ENCODE measurements at places on chromosomes 13 and 19.

DNA sequence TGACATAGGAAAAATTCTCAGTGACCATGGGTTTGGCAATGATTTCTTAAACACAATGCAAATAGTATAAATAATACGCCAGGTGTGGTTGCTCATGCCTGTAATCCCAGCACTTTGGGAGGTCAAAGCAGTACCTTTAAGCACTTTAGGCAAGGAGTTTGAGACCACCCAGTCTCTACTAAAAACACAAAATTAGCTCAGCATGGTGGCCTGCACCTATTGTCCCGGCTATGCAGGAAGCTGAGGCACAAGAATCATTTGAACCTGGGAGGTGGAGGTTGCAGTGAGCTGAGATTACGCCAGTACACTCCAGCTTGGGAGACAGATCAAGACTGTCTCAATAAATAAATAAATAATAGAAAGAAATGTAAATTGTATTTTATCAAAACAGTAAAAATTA, 356.5 kb upstream of the SLITRK6 start:
- DNase-seq = no peak

- peak; percentile 95 for DNase-seq
These were observed 338 bp upstream of the UBE2M start for GRCh38 chr19:58558623-58559274.

DNA sequence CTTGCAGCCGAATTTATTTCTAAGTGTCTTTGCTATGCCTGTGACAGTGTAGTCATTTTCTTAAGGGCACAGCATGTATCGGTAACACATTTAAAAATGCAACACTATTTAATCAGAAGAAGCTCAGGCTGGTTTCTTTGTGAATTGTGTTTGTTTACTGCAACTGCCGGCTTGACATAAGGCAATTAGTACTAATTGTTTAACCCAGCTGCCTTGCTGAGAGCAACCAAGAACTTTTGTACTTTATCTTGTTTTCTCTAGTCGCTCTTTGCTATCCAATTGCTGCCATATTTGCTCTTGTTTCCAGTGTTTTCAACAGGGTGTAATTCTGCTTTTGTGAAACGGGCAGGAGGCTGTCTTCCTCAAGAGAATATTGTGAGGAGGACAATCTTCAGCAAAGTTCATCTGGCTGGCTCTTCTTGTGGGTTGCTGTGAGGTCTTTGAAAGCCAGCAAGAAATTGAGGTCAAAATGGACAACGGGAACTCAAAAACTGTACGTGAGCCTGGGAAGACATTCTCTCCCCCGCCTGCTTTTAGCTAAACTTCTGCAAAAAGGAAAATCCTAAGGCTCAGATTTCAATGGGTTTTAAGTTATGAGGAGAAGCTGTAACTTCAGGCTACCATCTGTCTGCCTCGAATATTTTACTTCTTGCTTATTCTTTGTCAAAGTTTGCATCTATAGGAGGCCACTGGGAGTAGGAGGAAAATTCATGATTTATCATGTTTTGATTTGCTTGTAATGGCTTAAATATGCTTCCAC, 75.8 kb upstream of the TSHZ3 start:
- DNase-seq = no peak

- DNase-seq = no peak
These were observed 54.7 kb upstream of the GAS6 start for GRCh38 chr13:113918580-113918979.

DNA sequence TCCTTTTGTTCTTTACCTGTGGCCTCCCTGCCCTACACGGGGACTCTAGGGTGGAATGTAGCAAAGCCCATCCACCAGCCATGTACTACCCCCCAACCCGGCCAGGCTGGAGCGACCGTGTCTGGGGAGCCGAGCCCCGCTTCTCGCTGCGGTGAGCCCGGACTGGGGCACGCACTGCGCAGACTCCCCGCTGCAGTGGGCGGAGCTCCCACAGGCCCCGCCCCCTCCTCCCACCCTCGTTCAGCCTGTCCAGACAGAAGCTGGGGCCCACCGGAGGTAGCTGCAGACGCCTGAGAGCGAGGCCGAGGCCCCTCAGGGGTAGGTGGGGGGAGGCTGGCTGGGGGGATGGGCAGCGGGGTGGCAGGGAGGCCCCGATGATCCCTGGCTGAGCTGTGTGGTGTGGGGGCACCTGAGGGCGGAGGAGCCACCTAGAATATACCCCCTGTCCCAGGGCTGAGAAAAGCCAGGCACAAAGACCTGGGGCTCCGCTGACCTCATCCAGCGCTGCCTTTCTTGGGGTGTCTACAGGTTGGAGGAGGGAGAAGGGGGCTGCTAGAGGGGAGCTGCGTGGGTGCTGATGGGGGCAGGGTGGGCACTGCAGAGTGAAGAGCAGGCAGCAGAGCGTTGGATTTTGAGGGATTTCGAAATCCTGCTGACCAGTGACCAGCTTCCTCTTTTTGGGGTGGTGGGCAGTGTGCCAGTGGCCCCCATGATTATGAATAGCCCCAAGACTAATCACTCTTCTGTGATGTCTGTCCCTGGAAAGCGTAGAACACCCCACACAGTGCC, 17.3 kb downstream of the PLD3 start:
- peak; percentile 28 for DNase-seq

DNA sequence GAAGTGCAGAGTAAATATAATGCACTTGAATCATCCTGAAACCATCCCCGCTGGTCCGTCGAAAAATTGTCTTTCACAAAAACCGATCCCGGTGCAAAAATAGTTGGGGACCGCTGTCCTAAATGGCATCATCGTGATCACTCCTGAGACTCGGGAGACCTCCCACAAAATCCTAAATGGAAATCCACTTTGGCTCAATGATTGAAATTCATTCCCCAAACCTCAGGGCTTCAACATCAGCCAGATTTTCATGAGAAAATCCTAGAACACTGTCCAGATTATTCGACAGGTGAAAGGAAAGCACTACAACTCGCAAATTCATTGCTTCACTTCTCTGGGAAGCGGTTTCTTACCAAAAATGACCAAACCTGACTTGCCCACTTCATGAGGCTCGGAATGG, 335.3 kb upstream of the ZNF507 start:
- no peak for DNase-seq

DNA sequence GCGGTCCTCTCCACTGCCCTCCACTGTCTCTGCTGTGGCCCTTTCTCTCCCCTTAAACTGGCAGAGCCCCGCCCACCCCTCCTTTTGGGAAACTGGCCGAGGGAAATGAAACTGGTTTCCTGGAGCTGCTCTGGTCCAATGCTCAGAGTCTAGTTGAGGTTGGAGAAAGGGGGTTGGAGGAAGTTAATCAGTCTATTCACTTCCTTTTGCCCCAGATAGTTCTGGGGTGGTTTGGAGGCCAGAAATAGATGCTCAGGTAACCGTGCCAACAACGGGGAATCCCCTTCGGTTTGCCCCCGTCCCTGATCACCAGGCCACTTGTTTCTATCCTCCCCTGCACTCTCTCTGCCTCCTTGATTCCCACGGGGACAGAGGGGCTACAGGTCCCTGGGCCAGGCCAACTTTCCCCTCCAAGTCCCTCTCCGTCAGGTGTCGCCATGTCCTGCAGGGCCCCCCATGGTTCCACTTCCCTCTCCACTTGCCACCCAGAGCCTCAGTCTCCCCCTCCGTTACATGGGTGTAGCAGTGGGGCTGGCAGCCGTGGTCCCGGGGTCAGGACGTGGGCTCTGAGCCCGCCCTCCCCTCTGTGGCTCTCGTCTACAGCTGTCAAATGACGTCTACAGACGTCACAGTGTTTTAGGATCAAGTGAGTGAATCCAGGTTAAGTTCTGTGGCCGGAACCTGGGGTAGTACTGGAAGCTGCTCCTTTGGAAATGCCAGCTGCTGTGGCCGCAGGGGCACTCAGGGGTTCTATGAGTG, at the start of gene IL4I1:
Gene IL4I1, minus strand, starts transcription at position 25 of the 759 bp plus-strand sequence. CDS start 727 bp downstream, outside the sequence.
- peak; percentile 13 for DNase-seq

DNA sequence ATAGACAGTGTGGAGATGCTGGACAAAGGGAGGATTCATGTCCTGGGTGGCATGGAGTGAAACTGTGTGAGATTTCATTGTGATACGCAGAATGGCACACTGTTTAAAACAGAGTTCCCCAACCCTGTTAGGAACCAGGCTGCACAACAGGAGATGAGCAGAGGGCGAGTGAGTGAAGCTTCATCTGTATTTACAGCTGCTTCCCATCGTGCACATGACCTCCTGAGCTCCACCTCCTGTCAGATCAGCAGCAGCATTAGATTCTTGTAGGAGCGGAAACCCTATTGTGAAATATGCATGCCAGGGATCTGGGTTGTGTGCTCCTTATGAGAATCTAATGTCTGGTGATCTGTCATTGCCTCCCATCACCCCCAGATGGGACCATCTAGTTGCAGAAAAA, 72.5 kb downstream of the RAP2A start:
- DNase-seq = no peak

GRCh38 chr13:21330126-21330861, 128.8 kb downstream of the ZDHHC20 start:
- no peak for DNase-seq

GRCh38 chr13:74280093-74280794, 146.0 kb upstream of the KLF12 start:
- DNase-seq = no peak

DNA sequence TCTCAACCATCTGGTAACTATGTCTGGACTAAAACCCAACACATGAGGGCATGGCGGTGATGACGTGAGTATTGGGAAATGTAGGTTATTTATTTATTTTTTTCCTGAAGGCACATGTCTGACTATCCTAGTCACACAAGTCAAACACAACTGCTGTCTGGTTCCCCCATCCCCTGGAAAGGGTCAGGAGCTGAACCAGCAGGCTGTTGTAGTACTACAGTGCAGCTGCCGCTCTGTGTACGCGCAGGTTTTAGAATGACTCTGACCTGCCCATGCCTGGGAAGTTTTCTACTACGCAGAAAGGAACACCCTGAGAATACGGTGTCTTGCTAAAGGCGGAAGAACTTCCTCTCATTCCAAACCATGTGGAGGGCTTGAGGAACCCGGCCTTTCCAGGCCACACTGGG, 1.2 kb downstream of the SLC7A1 start:
- peak; percentile 25 for DNase-seq

DNA sequence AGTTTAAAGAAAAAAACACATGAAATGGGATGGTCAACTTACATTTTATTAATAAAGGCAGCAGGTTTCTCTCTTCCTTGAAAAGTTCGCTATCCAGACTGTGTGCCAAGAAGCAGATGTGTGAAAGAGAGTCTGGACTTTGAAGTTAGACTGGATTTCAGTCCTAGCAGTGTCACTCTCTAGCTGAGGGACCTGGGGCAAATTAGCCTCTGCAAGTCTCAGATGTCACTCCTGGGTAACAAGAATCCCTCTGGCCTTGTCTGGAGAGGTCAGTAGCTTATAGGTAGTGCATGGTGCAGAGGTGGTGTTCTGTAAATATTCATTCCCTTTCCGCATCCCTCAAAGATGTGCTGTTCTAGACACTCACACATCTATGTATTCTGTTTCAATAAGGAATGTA, 187.6 kb upstream of the RNF113B start:
- DNase-seq = no peak

DNA sequence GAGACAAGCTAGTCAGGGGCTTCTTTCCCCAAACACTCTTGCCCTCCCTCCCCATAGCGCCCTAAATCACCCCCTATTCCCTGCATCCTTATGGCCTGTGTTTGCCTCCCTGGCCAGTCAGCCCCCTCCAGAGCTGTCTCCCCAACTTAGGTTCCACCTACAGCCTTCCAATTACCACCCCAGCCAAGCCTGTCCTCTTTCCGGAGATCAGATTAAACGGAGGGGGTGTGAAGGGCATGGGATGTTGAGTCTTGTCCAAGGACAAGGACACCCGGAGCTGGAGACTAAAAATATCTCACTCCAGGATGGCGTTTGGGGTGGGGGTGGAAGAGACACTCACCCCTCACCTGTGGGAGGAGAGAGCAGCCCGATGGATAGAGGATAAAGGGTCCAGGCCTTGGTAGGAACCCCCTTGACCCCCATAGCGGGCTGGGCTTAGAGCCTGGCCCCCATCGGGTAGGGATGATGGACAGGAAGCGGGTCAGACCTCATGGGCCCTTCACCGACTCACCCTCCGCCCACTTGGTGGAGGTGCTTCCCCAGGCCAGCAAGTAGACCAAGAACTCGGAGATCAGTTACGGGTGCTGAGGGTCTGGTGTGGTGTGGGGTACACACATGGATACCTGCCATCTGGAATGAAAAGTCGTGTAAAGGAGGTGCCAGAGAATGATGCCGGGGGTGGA, 6.0 kb downstream of the ZNF865 start:
- no peak for DNase-seq

DNA sequence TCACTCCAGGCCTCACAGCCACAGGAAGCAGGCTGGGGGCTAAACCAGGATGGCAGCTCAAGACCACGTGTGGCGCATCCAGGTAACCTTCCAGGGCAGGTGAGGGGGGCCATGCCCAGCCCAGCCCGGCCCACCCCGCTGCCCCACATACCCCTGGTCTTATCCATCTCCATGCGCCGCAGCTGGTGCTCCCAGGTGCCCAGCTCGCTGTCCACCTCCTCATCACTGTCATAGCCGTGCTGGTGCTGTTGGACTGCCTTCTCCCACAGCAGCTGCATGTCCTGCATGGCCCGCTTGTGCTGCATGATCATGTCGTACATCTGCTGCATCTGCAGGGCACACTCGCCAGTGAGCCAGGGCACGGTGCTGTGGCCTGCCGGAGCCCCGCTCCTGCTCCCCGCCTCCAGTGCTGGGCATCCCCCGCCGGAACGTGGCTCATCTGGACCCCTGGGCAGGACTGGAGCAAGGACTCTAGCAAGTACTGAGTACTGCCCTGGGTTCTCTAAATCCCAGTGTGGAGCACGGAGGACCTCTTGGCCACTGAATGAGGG, 6.0 kb upstream of the TM6SF2 start:
- DNase-seq = no peak

DNA sequence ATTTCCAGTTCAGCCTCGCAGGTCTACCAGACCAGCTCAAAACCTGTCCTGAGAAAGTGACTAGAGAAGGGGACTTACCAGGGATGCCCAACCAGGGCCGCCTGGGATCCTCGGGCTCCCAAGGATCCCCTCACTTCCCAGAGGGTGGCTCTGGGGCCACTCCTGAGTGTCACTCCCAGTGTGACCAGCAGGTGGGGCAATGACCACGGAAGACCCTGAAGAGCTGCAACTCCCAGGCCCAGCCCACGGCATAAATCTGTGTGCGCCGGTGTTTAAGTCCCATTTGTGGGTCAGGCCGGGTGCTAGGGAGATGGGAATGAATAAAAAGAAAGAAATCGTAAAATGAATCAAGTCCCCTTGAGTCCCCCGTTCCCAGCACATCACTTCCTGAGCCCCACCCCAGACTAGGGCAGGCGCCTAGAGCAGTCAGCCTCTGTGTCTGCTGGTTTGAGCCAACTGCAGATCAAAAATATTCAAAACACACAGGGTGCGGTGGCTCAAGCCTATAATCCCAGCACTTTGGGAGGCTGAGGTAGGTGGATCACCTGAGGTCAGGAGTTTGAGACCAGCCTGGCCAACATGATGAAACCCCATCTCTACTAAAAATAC, 10.7 kb downstream of the PTGIR start:
- no peak for DNase-seq

- DNase-seq = no peak
These were observed 251.4 kb upstream of the MAB21L1 start for GRCh38 chr13:35727881-35728280.

- no peak for DNase-seq
These were observed 1286.4 kb downstream of the PCDH9 start for GRCh38 chr13:65943708-65944107.

GRCh38 chr13:108700422-108701170, 71.2 kb downstream of the MYO16 start:
- peak; percentile 5 for DNase-seq
